Dermis microvascular lymphatic vessel endothelial cell (primary cell): ENCODE measurements at places on chromosomes 2 and 18. TPM values are rescaled to one million over a fixed set of nuclear protein-coding genes. Genes with fewer than 3 reads are reported as not detected.
A peak's percentile ranks its signal among the peaks of the same experiment; 100 is the strongest.

- no peak for DNase-seq
Measured at GRCh38 chr2:167380555-167380954, 492.3 kb downstream of the XIRP2 start.

GRCh38 chr2:62706721-62707521 is 1.4 kb downstream of the EHBP1 start:
- no peak for DNase-seq

- DNase-seq = no peak
Measured at GRCh38 chr2:44237221-44237620, 38.1 kb upstream of the SLC3A1 start.

DNA sequence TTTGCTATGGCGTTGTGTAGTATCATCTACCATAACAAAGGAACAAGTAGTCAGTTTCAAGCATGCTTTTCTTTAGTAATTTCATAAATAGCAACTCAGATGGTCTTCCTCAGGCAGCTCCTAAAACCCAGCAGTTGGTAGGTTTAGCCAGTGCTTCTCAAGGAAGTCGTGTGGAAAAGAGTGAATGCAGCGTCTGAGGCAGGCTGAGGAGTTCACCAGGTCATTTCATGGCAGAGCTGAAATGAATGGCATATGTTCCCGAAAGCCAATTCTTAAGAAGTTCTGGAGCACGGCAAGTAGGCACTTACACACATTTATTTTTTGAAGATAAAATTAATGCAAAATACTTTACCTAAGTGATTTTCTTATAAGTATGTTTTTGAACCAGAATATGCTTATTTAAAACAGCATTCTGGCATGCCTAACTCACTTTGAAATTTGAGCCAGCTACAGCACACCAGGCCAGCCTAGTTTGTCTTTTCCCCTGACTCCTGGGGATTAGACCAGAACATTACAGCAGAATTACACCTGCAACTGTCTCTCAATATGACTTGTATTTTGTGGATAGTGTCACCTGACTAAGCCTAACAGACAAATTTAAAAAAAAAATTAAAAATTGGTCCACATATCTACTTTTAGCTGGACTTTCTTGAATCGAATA is 62.2 kb downstream of the OSBPL6 start:
- DNase-seq = no peak

- DNase-seq = no peak
Measured at GRCh38 chr2:22494156-22494555, 890.8 kb upstream of the KLHL29 start.

- peak; percentile 71 for DNase-seq
Measured at GRCh38 chr2:85750587-85751575, 2.9 kb upstream of the ATOH8 start.

- DNase-seq = no peak
Measured at GRCh38 chr18:72119082-72119481, 425.1 kb downstream of the CBLN2 start.

DNA sequence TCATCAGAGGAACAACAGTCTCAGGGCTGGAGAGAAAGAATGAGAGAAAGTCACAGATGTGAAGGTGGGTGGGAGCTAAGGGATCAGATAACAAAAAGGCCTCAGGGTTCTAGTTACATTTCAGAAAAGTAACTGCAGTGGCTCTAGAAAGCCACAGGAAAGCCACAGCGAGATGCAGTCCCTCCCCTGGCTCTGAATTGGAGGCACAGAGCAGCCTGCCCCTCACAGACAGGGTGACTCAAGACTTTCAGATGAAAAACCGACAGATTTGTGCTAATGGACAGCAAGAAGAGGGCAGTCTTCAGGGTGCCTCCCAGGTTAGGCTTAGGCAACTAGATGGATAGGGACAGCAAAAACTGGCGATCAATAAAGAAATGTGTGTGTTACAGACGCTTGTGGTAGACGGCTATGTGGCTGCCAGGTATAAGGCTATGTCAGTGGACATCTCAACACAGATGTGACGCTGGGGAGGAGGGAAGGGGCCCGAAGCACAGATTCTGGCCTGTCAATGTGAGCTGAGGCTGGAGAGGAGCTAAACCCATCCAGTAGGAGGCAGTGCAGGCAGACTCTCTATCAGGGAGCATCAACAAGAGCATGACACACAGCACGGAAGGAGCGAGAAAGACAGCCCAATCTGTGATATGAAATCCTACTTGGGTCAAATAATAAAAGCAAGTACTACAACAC is 26.2 kb downstream of the UNC50 start:
- DNase-seq = peak; percentile 32

GRCh38 chr2:196278491-196278911 is 107.1 kb upstream of the STK17B start:
- no peak for DNase-seq

DNA sequence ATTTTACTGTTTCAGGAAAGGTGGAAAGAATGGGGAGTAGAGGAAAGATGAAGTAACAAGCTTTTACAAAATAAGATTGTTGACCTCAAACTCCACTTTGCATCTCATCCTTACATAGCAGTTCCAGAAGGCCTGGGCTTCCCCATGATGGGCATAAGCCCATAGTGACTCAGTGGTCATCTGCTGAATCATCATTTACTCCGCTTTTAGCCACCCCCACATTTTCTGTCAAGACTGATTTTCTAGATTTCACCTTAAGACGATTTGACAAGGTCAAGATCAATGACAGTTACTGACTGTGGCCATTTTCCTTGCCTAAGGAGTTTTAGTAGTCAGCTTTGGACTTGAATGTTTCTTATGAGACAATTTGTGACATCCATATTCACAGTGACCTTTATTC is 49.4 kb downstream of the PLEKHM3 start:
- DNase-seq = no peak

DNA sequence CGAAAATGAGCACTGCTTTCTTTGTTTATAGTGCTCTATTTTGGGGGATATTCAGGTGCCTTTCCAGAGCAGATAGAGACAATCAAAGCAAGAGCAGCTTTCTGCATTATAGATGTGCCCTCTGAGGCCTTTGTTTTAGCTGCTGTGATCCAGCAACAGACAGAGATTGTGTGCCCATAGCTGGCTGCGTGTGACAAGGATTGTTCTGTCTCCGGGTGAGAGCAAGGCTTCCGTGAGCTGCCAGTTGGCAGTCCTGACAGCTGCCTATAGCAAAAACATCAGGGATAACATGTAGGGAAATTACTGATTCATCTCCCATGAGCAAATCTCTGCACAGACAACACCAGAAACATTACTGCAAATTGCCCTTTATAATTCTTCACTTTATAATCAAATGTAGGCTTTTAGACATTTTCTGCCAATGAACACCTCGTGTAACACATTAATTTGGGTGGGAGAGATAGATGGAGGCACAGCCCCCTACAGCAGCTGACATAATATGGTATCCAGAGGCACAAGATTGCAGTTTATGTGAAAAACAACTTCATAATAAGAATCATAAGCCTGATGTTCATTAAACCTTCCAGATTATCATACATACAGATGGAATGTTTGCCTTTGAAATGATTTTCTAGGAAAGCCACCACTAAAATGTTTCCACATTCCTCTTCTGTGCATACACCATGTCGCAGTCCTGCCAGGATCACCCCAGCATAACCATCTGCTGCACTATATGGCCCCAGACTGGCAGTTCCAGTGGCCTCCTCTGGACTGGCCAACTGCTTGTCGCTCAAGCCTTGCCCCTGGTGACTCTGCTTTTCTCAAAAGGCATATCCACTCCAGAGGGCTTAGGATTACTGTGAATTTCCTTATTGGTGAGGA is 131.2 kb downstream of the TRIB2 start:
- no peak for DNase-seq

GRCh38 chr2:142769761-142770160 is 107.7 kb upstream of the KYNU start:
- peak; percentile 13 for DNase-seq

- DNase-seq = no peak
Measured at GRCh38 chr2:108611021-108611420, 76.8 kb downstream of the LIMS1 start.

DNA sequence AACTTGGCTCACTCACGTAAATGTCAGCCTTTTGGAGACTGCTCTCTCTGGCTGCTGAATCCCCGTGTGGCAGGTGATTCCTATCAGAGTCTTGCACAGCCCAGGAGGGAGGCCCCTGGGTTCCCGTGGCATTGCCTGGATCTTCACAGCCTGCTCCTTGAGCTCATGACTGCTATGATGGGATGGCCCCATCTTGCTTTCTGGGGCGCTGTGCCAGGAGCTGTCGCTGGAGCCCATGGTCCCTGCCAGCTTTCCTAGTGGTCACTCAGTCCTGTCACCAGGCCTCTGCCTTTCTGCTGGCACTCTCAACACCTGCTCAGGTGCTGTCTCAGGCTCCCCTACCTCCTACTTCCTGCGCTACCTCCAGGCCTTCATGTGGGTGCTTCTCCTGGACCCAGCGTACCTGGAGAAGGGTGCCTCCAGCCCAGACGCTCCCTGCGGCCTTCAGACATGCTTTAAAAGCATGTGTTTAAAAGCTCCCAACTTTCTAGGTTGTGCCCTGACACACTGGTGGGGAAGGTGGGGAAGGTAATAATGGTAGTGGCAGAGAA is 110.1 kb downstream of the MCFD2 start:
- no peak for DNase-seq

GRCh38 chr2:46136481-46136880 is 160.7 kb upstream of the EPAS1 start:
- no peak for DNase-seq

GRCh38 chr2:230865307-230865765 is 594 bp downstream of the ITM2C start:
- DNase-seq = no peak

DNA sequence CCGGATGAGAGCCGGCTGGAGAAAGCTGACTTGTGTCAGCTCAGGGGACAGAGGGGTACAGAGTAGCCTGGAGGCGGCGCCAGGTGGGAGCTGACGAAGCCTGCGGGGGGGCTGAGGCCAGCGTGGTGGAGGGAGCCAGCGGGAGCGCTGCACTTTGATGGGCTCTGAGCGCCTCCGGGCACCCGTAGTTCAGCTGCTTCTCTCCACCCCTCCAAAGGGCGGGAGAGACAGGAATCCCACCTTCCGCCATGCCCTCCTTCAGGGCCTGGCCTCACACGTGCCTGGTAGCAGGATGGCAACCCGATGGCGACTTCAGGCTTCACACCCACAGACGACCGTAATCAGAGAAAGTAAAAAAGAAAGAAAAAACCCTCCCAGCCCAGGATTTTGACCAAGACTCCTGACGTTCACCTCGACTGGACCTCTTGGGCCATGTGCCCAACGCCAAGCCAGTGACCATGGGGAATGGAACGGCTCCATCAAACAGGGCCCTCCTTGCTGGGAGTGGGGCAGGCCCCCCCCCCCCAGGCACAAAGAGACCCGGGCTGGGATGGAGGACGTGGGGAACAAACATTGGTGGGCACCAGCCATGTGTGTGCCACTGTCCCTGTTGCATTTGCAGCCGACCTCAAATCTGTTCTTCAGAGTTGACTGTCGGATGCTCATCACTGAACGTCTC is 60.7 kb upstream of the ASAP2 start:
- no peak for DNase-seq

DNA sequence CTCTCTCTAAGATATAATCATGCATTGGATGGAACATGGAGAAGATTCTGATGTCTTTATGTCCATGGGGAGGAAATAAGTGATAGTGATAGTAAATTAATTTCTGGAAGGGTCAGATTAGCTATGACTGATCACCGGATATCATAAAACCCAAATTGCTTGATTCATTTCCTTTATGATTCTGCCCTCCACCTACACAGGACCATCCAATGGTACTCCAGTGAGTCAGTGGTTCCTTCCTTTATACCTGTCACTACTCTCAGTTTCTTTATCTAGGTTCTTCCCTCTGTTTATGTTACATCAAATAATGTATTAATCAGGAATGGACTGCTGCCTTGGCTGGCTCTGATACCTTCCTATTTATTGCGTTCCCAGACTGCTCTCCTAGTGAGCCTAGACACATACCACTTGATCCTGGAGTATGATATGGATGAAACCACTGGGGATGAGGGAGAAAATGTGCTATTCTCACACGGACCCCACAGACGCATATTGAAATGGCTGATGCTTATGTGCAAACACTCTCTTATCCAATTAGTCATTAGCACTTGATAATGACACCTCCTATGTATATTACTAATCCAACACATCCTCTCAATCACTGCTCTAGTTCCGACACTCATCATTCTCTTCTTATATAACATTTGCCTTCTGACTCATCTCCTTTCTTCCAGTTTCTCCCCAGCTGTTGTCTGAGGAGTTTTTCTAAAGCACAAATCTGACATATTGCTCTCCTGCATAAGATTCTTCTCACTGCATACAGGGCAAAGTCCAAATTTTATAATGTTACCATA is 315.6 kb downstream of the INSIG2 start:
- no peak for DNase-seq

PIEZO2 gene
- 212 and 343 TPM in 2 replicates for total RNA-seq

NCKAP1 gene
- 97.3 and 165 TPM in 2 replicates for total RNA-seq

AP1S3 gene
- 0.89 and 2.8 TPM in 2 replicates for total RNA-seq

UBXN4 gene
- total RNA-seq = 49.7 and 58.3 TPM in 2 replicates

CDCA7 gene
- total RNA-seq = 4.0 and 6.4 TPM in 2 replicates

BMP10 gene
- total RNA-seq = not detected in 2 replicates

TDRD15 gene
- total RNA-seq = not detected in 2 replicates

CLHC1 gene
- total RNA-seq = 3.3 and 4.6 TPM in 2 replicates

CFAP210 gene
- total RNA-seq = not detected in 2 replicates
